A549 treated with RU486 at 1 μM for 4 hours (cell line): ENCODE measurements at places on chromosomes 16 and 17. TPM values are rescaled to one million over a fixed set of nuclear protein-coding genes. Genes with fewer than 3 reads are reported as not detected.

The ACBD4 gene
- 5.6 to 8.8 TPM (median 8.2 TPM) in 5 replicates for total RNA-seq

The NOG gene
- total RNA-seq: 0.90 to 1.4 TPM (median 1.4 TPM) in 5 replicates

The ABCC11 gene
- 0.11 to 0.20 TPM (median 0.18 TPM) in 4 of 5 replicates, not detected in the other for total RNA-seq

The ZSCAN10 gene
- total RNA-seq: not detected in 5 replicates

The CRYM gene
- total RNA-seq: 1.0 to 2.0 TPM (median 1.8 TPM) in 5 replicates

The SBK1 gene
- total RNA-seq: 0.07 to 0.44 TPM (median 0.25 TPM) in 5 replicates

The ETV4 gene
- total RNA-seq: 45.4 to 54.0 TPM (median 52.5 TPM) in 5 replicates

The DNAJC7 gene
- 119 to 139 TPM (median 130 TPM) in 5 replicates for total RNA-seq

The MTSS2 gene
- total RNA-seq: 32.6 to 51.0 TPM (median 46.6 TPM) in 5 replicates

The ZNF689 gene
- 7.6 to 9.1 TPM (median 8.3 TPM) in 5 replicates for total RNA-seq

The C16orf92 gene
- total RNA-seq: not detected in 5 replicates

The WIPI1 gene
- 6.0 to 10.5 TPM (median 8.8 TPM) in 5 replicates for total RNA-seq

The TNFSF13 gene
- total RNA-seq: 0.72 to 1.5 TPM (median 1.1 TPM) in 5 replicates

The EFCAB13 gene
- 0.72 to 2.9 TPM (median 1.9 TPM) in 5 replicates for total RNA-seq

The TEX19 gene
- 0.17 to 0.61 TPM (median 0.43 TPM) in 5 replicates for total RNA-seq

The EPN3 gene
- 0.09 to 0.64 TPM (median 0.23 TPM) in 5 replicates for total RNA-seq

The DHX8 gene
- 40.4 to 47.7 TPM (median 45.5 TPM) in 5 replicates for total RNA-seq

The WFIKKN2 gene
- total RNA-seq: 0.03 to 0.07 TPM in 2 of 5 replicates, not detected in the others

The EPX gene
- total RNA-seq: not detected in 5 replicates

The MYH1 gene
- total RNA-seq: not detected in 5 replicates

The TBC1D3 gene
- not detected in 5 replicates for total RNA-seq

The WNT9B gene
- not detected in 5 replicates for total RNA-seq

The FOXN1 gene
- total RNA-seq: not detected in 5 replicates

The KRT9 gene
- not detected in 5 replicates for total RNA-seq

The DNASE1L2 gene
- total RNA-seq: 0.56 to 1.4 TPM (median 1.2 TPM) in 5 replicates
